ENCODE measurements at places on chromosomes 1 and 21.

DNA sequence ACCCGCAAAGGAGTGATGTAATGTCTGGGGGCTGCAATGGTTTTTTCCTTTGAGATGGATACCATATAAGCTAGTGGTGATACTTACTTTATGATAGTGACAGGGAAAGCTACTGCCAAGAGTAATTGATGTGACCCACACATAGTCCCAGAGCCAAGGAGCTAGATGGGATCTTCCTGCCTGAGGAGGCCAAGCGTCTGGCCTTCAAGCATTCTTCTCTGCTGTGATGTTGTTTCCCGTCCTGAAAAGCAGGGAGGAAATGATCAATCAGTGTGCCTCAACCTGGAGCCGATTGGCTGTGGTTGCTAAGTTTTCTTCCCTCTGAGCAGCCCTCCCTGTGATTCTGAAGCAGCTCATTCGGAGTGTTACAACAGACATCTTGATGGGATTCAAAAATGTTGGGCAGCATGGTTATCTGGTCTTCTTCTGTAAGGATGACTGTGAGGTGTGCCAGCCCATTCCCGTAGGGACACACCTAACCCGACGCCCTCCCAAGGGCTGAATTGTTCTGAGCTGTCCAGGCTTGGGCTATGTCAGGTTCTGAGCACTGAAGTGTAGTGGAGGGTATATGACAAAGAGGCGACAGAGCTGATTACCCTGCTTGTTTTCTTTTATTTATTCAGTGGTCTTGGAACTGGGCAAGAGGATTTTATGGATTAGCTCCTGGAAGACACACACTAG is 56.7 kb downstream of the UCK2 start:
- DNase-seq = no peak

DNA sequence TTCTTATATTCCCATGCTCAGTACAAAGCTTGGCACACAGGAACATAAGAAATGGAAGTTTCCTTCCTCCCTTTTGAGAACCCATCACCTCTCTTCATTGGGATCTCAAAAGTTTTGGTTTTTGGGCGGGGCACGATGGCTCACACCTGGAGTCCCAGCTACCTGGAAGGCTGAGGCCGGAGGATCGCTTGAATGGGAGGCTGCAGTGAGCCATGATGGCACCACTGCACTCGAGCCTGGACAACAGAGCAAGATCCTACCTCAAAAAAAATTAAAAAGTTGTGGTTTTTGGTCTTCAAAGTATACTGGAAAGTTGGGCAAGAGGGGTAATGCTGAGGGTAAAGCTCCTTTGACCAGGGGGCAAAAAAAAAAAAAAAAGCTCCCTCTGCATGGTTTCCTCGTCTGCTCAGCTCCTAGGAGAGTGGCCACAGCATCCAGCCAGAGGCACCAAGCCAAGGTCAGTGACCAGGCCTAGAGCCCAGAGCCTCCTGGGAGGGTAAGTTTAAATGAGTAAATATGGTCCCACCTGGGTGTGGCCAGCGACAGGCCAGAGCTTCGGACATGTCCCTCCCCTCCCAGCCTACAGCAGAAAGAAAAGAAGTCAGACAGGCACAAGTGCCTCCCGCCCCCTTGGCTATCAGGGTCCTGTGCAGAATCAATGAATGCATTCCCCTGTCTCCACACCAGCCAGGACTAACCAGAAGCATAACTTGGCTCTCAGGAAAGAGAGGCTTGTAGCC is 5.0 kb downstream of the MEF2D start:
- no peak for DNase-seq

GRCh38 chr21:44740742-44741141 is 29.4 kb upstream of the TSPEAR start:
- no peak for DNase-seq

- no peak for DNase-seq
These were observed 165.8 kb upstream of the CAMK1G start for GRCh38 chr1:209417761-209418160.

GRCh38 chr1:87805666-87806378 is 477.1 kb downstream of the LMO4 start:
- DNase-seq = no peak

DNA sequence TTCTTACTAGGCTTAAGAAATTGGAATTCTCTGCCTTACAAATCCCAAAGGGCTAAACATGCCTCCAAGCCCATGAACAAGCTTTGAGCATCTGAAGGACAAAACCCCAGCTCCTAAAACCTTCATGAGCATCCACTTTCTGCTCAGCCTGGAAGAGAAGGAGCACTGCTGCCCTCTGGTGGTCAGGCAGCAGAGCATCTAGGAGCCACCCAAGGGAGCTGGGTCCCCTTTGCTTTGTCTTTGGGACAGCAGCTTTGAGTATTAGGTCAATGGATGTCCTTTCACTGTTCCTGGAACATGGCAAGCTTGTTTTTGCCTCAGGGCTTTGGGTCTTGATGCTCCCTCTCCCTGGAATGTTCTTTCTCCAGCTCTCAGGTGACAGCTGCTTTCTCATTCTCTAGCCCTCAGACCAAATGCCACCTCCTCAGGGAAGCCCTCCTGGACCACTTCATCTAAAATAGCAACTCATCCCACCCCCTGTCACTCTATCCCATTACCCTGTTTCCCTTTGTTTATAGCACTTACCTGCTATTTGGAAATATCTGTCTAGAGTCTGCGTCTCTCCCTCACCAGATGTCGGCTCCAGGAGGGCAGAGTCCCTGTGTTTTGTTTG is 25.7 kb downstream of the RAB7B start:
- no peak for DNase-seq

- DNase-seq = no peak
These were observed 64.7 kb downstream of the RGL1 start for GRCh38 chr1:183869664-183870063.

GRCh38 chr1:14871218-14871970 is 272.9 kb downstream of the KAZN start:
- DNase-seq = no peak

DNA sequence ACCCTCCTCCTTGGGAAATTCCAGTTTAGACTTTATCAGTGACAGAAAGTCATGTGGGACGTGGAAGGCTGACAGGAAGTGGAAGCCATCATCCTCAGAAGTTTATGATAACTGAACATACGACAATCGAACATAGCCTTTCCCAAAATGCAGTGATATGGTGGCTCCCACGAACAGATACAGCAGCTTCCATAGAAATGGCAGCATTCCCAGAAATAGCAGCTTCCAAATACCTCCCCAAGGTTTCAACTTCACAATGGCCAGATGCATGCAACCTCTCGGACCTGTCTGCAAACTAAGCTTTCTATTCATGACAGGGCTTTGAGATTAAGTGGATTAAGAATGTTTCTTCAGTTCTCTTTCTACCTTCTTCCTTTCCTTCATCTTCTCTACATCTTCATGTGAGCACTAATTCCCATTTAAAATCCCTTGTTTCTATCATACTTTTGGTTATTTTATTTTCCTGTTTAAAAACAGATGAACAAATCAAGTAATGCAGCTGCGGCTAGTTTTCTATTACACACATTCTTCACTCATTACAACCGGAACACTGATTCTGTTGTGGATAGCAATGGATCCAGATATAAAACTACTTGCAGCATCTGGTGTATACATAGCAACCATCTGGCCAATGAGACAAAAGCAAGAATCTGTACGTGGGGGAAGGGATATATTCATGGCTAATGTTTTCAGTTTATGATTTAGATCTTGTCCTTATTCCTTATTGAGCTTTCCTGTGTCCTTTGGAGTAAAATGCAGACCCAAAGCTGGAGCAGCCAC is 304.8 kb downstream of the BRINP3 start:
- no peak for DNase-seq

- DNase-seq = no peak
These were observed 136.8 kb upstream of the IRF2BP2 start for GRCh38 chr1:234746798-234747196.

GRCh38 chr1:246176126-246177024 is 330.7 kb downstream of the SMYD3 start:
- DNase-seq = no peak

- DNase-seq = no peak
These were observed 115.1 kb upstream of the JUN start for GRCh38 chr1:58898739-58899586.

GRCh38 chr1:24872061-24872850 is 57.8 kb downstream of the RUNX3 start:
- DNase-seq = no peak

DNA sequence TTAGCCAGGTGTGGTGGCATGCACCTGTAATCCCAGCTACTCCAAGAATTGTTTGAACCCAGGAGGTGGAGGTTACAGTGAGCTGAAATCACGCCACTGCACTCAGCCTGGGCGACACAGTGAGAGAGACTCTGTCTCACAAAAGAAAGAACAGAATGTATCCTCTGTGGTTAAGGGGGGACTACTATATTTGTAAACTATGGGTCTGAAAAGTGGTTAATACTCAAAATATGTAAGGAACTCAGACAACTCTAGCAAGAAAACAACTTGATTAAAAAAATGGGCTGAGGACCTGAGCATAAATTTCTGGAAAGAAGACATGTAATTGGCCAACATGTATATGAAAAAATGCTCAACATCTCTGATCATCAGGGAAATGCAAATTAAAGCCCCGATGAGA is 11.2 kb downstream of the FNBP1L start:
- no peak for DNase-seq

GRCh38 chr1:64846573-64847430 is 101.9 kb downstream of the RAVER2 start:
- no peak for DNase-seq

DNA sequence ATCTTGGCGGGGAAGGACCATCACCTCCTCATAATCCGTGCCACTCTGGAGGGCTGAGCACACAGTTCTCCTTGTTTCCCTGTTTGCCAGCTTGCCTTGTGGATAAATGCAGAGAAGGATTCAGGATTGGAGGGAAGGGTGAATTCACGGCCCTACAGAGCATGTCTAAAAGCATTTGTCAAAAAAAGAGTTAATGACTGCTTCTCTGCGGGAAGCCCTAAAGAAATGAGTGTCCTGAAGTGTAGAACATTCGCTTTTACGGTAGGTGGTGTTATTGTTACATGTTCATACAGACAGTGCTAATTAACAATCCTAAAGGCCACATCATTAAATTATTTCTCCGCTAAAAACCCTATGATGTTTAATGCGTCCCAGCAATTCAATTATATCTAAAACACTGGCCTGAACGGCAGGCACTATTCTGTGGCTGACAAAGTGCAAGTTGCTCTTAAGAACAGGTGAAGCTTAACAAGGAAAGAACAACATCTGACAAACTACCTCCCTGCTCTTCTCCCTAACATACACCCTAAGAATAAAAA is 112.3 kb upstream of the NFIA start:
- DNase-seq = no peak

GRCh38 chr1:25140073-25140797 is 92.1 kb downstream of the SYF2 start:
- no peak for DNase-seq

DNA sequence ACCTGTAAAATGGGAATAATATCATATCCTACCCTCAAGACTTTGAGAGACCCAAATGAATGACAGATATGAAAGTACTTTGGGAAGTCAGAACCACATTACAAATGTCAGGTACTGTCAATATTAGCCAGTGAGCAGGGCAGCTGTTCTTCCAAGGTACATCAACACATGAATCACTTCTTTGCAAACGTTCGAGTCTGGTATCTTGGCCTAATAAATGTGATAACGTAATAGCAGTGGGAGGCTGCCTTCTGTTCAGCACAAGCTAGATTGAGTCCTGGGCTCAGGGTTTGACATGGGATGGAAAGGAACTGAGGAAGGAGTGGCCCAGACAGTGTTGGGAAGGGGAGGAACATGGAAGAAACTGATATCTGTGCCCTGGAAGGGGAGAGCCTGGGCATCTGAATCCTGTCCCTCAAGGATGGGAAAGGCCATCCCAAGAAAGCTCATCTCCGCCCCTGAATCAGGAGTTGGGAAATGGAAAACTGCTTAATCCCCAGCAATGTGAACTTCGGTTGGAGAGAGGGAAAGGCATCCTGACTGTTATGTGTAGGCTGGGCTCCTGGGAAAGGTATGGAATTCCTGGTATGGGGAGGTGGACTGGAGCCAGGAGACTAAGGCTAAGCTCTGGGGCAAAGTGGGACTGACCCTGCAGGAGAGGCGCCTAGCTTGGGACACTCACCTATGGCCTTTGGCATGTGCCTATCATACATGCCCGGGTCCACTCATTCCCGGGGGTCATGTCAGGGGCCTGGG is 14.3 kb downstream of the KCNC4 start:
- DNase-seq = no peak

GRCh38 chr1:168148916-168149315 is 12.2 kb upstream of the GPR161 start:
- DNase-seq = no peak

DNA sequence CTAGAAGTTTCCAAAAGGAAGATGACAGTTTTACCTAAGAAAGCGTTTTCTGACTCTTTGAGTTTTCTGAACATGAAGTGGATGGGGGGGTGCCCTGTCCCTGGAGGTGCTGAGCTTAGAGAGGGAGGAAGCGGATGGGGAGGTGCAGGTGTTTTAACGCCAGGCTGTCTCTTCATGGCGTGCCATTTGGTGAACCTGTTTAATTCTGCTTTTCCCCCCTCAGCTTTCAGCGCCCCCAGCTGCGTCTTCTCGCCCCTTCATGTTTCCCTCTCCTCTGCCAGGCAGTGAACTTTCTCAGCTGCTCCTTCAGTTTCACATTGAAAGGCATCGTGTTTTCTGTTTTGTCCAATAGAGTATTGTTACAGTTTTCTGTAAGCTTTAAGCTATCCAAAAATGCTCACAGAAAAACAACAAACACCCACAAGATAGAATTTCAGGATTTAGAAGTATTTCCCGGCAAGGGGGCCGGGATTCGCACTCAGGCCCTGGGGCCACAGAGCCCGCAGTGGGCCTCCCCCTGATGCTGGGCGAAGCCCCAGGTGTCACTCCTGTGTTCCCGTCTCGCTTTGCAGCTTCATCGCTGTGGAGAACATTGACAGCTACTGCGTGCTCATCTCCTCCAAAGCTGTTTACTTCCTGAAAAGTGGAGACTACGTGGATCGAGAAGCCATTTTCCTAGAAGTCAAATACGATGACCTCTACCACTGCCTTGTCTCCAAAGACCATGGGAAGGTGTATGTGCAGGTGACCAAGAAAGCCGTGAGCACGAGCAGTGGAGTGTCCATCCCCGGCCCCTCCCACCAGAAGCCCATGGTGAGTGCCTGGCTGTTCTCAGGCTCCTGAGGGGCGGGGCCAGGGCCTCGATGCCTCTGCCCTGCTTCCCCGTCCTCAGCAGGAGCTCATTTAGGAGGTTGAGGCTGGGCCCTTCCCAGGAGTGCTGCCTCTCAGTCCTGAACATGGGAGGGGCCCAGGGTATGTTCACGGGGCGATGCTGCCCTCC is 111.4 kb downstream of the DHRS3 start:
- no peak for DNase-seq

DNA sequence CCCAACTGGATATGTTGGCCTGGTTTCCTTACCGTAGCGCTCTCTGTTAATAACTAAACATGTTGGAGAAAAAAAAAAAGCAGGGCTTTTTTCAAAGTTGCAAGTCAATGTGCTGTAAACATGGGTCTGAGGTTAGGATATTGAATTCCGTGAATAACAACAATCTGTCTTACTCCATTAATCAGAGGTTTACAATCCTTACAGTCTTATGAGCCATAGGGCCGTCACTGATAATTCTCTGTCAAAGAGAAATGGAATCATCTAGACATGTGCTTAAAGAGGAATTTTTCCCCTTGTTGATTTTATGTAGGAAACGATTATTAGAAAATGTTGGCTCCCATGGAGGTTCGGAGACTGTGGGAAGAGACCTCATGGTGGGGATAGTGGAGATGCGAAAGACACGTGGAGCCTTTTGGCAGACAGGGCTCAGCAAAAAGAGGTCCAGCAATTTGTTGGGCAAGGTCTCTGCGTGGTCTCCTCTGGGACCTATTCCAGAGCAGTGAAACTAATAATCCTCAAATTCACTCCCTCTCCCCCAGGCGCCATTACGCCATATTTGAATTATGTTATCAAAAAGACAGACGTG is 83.5 kb upstream of the CLDN14 start:
- no peak for DNase-seq

Data from activated gamma-delta T cell (primary cell).